ENCODE measurements at places on chromosomes 13 and 19.

- DNase-seq: no peak
These were observed 1207.8 kb downstream of the EFNB2 start for GRCh38 chr13:105327581-105328126.

DNA sequence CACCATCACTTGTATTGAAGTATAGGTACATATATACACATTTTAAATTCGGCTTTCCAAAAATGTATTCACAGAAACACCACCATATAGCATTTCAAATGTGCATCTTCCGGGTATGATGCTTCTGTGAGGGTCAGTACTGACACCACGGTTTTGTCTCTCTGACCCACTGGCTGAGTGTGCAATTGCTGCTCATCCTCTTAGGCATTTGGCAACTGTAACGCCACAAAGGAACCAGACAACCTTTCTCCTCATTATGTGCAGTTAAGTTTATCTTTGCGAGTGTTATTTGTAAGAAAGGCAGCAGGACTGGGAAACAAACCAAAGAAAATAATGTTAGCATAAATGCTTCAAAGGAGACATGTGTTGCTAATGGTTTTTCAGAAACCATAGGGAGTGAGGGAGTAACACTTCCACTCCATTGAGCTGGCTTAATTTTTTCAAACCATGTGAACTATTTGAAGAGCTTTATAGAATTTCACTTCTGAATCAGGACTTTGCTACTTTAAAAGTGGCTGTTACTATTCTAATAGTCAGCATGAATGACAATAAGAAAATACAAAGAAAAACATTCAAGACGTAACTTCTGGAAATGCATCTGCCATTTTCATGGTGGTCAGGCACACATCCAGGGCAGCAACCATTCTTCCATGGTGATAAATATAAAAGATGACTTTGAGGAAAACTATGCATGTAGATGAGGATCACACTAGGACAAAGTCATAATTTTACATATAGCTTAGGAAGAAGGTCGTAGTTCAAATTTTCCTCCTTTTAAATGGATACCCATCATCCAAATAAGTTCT is 423.3 kb downstream of the MZT1 start:
- no peak for DNase-seq

- DNase-seq: no peak
These were observed 59.8 kb upstream of the MEDAG start for GRCh38 chr13:30846311-30846710.

GRCh38 chr13:48500652-48501197 is 32.2 kb downstream of the RCBTB2 start:
- peak; percentile 62 for DNase-seq

GRCh38 chr19:56076498-56076897 is 44.6 kb downstream of the ZNF787 start:
- DNase-seq: peak; percentile 48

DNA sequence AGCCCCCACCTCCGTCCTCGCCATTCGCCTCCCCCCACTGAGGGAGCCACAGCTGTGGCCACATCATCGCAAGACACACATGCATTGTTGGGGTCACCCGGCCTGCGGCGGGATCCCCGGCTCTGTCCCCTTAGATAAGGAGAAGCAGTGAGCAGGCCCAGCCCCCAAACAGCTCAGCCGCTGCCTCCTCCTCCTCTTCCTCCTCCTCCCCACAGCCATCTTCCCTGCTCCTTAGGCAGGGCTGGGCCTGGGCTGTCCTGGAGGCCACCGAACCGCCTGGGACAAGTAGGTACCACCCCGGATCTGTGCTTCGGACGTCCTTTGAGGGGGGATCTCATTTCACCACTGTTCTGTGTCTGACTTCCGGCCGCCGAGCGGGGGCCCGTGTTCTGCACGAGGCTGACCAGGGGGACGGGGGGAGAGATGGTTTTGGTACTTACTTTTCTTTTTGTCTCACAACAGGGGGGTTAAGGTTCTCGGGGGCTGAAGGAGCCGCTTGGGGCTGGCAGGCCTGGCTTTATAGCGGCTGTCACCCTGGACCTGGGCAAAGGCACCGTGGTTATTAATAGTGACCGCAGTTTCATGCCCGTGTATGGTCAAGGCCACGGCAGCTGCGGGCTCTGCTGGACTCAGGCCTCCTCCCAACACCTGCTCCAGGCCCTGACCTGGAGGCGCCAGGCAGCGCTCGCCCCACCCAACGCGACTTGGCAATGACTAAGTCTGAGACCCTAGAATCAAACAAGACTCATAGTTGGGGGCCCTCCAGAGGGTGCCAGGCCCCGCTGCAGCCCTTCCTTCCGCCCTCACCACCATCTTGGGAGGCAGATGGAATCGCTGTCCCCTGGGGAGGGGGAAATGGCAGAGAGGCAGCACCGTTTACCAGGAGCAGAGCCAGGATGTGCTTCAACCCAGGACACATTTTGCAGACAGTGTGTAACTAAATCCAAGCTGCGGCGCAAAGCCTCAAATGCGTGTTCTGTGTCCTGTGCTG is 18.3 kb downstream of the NMRK2 start:
- no peak for DNase-seq

- no peak for DNase-seq
These were observed at the start of gene COX7A1 for GRCh38 chr19:36152352-36153091. COX7A1 (minus strand) TSS chr19:36152447; CDS start chr19:36152407, 40 bp downstream.

GRCh38 chr13:94318418-94318817 is 161.1 kb downstream of the DCT start:
- DNase-seq: no peak

DNA sequence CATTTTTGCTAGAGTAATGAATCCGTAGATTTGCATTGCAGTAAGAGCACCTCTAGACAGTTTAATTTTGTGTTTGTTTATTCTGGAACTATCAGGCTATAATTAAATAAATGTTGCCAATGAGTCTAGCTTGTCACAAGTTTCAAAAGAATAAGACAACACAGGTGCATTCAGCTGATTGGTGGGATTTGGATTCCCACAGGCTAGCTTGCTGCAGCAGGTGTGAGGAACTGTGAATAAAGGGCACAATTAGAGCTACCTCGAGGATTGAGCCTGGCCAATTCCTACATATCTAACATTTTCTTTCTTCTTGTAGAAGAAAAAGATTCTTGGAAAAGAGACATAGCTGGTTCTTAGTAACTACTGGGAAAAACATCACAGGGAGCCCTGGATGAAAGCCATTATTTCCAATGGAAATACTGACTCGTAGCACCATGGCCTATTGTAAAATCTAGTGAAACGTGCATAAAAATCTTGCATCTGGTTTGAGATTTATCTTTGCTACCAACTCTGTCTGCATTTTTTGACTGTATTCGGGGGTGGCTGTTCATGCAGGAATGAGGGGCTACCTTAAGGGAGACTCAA is 360.9 kb downstream of the FGF9 start:
- no peak for DNase-seq

DNA sequence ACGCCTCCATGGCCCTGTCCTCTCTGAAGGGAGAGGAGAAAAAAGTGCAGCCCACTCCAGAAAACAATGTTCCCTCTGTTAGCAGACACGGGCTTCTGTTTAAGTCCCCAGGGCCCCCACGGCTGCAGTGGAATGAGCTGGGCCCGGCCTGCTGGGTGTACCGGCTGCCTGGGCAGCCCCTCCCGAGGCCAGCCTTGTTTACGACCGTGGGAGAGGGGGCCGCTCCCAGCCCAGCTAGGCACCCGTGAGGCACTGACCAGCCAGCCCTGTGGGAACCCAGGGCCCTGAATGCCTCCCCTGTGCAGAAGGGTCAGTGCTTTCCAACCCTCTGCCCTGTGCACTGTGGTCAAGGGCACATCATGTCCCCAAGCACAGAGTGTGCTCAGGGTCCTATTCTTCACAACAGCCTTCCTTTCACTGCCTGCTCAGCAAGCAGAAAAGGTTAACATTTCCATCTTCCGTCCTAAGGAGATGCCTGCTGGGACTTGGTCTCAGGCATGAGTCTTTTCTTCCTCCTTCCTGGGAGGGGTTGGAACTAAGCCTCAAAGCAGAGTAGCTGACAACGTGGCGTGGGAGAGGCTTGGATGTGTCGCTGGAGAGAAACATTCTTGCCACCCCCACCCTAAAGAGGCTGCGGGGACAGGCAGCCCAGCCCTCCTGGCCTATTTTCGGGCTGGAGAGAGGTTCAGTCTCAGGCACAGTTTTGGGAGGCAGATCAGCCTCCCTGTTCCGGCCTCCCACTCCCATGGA is 90.1 kb downstream of the RGCC start:
- no peak for DNase-seq

DNA sequence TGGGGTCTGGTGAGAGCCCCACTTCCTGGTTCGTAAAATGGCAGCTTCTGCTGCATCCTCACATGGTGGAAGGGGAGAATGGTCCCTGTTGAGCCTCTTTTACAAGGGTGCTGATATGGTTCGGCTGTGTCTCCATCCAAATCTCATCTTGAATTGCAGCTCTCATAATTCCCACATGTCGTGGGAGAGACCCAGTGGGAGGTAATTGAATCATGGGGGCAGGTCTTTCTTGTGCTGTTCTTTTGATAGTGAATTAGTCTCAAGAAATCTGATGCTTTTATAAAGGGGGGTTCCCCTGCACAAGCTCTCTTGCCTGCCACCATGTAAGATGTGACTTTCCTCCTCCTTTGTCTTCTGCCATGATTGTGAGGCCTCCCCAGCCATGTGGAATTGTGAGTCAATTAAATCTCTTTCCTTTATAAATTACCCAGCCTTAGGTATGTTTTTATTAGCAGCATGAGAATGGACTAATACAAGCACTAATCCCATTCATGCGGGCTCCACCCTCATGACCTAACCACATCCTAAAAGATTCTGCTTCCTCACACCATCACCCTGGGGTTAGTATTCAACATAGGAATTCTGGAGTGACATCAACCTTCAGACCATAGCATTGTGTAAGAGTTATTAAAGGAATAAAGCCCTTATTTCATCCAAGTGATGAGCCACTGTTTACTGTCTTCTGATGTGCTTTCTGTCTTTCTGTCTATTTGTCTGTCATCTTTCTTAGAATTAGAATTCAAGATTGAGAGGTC is 159.0 kb upstream of the IRS2 start:
- DNase-seq: no peak

DNA sequence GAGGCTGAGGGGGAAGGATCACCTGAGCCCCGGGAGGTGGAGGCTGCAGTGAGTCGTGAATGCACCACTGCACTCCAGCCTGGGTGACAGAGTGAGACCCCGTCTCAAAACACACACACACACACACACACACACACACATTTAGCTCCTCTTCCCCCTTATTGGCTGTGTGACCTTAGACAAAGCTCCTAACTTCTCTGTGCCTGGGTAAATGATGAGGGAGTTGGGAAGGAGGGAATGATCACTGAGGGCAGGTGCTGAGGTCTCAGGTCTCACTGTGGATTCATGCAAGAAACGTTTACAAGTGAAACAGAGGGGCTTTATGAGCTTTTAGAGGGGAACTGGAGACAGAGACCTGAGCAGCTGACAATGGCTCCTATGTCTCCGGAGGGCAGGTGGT is 16.9 kb upstream of the BCL3 start:
- no peak for DNase-seq

DNA sequence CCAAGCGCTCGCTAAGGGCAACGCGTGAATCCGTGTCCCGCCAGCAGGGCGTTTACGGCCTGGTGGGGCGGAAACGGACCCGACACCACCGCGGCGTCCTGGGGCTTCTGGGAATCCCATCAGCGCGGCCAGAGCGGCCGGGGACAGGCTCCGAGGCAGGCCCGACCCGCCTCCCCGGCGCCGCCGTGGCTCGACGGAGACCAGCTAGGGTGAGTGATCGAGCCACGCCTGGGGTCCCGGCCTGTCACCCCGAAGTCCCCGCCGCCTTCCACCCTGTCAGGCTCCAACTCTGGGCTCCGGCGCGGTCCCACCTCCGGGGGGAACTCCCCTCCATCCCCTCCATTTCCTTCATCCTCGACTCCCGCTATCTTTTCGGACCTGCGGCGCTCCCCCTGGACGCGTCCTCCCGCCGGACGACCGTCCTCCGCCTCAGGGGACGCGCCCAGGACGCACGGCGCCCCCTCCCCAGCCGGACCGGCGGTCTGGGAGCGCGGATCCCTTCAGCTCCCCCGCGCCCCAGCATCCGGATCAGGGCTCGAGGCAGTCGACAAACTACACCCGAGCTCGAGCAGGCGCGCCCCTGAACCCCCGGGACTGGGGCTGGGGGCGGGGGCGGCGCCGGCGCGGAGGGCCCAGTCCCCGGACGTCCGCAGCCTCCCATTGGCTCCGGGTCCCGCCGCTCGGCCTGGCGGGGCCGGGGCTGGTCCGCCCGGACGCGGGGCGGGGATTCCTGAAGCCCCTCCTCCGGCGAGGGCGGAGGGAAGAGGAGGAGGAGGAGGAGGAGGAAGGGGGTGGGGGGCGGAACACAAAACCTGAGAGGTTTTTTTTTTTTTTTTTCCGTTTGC is 638 bp upstream of the BICRA start:
- DNase-seq: peak; percentile 98

DNA sequence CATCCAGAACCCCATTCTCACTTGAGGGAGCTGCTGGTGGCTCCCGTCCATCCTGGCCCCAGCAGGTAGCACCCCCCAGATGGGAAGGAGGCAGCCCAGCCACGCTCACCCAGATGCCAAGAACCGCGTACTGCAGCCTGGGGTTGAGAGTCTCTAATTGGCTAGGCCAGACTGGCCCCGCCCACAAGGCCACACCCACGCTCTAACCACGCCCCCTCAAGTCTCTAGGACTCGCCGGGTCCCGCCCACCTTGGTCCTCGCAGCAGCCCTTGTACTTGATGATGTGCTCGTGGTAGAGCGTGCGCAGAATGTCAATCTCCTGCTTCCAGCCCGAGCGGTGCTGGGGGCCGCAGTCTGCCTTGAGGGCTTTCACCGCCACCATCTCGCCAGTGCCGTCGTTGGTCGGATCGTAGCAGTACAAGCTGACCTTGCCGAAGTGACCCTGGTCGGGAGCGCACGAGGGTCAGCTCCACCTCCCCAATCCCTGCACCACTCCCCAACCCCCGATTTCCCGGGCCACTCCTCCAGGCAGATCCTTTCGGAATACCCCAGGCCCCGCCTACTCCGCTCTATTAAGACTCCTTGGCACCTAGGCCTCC is 14.5 kb upstream of the ICAM3 start:
- peak; percentile 58 for DNase-seq

DNA sequence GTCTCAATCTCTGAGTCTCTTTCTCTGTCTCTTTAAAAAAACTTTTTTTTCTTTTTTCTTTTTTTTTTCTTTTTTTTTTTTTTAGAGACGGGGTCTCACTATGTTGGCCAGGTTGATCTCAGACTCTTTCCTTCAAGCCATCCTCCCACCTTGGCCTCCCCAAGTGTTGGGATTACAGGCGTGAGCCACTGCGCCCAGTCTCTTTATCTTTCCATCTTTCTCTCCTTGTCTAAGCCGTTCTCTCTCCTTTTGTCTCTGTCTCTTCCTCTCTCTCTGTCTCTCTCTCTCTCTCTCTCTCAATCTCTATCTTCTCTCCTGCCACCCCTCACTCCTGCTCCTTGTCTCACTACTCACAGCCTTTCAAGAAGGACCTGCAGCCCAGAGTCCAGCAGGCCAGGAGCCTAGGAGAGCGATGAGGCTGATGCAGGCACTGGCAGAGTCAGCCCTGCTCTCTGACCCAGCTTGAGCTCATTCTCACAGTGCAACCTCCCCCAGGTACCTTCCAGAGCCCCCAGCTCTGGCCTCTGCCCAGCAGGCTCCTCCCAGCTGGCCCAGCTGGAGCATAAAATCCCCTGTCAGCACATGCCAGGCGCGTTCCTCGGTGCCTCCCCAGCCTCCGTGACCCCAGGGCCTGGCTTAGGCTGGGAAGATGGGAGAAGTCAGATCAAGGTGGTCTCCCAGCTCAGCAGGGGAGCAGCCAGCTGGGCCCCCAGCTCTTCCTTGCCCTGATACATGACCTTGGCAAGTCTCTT is at the start of gene NPHS1:
NPHS1 (minus strand) TSS at position 476 of the 752 bp plus-strand sequence. CDS start 667 bp downstream, outside the sequence.
- no peak for DNase-seq

GRCh38 chr13:47934371-47934770 is 66.7 kb downstream of the SUCLA2 start:
- DNase-seq: no peak

GRCh38 chr13:73542446-73542845 is 483.6 kb downstream of the KLF5 start:
- no peak for DNase-seq

GRCh38 chr13:75307370-75307949 is 174.5 kb downstream of the TBC1D4 start:
- DNase-seq: no peak
